ENCODE measurements at places on chromosomes 4 and X. TPM values are rescaled to one million over a fixed set of nuclear protein-coding genes. Genes with fewer than 3 reads are reported as not detected.

Gene PTPN13
- total RNA-seq: 56.0 TPM

Gene GATA1
- not detected for total RNA-seq

- H3K27me3 ChIP-seq: peaks cover 7% of the 10 kb centered on the region
- no peak overlapping the region for H3K4me3 ChIP-seq
- no peak for DNase-seq
- no peak overlapping the region for H3K27ac ChIP-seq
These were observed 15.8 kb downstream of the LEF1 start for GRCh38 chr4:108152980-108153379.

GRCh38 chrX:142483965-142484364 is 278.9 kb upstream of the MAGEC2 start:
- no peaks in the 10 kb centered on the region for H3K36me3 ChIP-seq
- no peak overlapping the region for H3K4me3 ChIP-seq
- no peaks in the 10 kb centered on the region for H3K27me3 ChIP-seq

DNA sequence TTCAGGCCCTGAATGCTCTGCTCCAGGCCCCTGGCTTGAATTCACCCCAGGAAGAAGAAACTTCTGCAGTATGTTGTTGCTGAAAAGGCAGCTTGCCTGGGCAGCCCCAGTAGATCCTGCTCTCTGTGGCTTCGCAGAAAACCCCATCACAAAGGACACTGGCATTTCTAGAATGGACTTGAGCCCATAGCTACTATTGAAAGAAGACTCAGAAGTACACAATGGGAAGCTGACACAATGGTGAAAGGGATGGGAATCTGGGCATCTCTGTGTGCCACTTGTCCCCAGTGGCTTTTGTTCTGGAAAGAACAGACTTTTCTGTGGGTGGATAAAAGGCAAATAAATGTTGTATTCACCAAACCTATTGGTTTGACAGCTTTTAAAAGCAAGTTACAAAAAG is 67.4 kb upstream of the SCML1 start:
- H3K27me3 ChIP-seq: no peaks in the 10 kb centered on the region
- no peak overlapping the region for H3K4me3 ChIP-seq
- no peaks in the 10 kb centered on the region for H3K36me3 ChIP-seq
- H3K27ac ChIP-seq: no peak overlapping the region

DNA sequence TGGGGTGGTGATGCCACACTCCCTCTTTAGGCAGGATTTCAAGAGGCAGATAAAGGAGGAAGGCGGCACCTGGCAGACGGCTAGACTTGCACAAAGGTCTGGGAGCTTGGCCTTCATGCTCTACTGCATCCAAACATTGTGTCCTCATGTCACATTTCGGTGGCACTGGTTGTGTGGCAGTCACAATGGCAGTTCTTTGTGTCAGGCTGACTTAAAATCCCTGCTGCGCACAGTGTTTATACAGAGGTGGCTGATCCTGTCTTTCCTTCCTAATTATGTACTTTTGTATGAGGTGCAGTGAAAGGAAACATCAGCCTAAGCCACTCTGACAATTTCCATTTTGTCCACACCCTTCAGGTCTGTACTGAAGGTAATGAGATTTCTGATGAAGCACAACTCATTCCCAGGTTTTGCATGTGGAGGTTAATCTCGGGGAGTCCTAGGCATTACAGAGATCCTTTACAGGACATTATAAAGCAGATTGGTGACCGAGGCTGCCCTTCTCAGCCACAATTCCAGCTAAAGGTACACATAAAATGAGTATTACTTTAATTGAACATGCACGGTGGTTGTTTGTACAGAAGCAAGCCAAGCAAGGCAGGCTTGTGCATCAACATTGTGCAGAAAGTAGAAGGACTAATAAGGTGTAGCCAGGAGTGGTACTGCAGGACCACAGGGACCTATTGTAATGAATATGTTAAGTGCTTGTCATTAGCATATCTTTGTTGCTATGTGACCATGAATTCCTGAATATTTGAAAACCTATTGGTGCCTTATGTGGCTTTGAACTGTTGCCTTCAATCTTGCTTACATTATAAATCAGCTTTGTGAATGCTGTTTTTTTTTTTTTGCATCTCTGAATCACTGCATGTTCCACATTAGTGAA is 147.6 kb downstream of the STK32B start:
- H3K27ac ChIP-seq: no peak overlapping the region
- H3K27me3 ChIP-seq: no peaks in the 10 kb centered on the region
- no peak overlapping the region for H3K4me3 ChIP-seq

DNA sequence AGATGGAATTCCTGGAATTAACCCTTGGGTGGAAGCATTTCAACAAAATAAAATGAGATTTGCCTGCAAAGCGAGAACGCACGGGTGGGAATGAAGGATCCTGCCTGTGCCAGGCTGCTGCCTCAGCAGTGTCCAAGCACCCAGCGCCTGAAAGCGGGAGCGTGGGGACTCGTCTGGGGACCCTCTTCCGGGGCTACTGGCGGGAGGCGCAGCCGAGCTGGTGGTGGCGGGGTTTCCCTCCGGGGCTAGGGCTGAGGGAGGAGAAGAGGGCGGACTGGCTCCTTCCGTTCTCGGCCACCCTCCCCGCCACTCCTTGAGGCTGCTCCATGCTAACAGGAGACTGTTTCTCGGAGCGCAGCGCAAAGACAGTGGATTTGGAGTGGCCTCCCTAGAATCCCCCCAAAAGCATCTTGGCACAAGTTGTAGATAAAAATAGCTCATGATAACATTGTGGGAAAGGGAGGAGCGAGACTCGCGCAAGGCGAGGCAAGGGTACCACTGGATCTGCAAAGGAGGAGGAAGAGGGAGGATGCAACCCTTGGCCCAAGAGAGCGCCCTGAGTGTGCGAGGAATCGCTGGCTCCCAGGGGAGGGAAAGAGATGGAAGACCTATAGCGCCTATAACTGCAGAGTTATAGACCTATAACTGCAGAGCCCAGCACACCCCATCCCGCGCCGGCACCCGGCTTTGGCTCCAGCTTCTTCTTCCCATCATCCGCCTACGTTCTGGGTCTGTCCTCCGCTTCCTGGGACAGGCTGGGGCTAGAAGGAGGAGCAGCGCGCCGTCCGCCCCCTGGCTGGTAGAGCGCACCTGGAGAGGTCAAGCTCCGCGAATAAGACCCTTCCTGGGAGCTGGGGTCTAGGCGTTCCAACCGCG is 1.3 kb downstream of the HS3ST1 start:
- no peak for DNase-seq
- no peak overlapping the region for H3K4me3 ChIP-seq
- H3K27me3 ChIP-seq: no peaks in the 10 kb centered on the region
- no peaks in the 10 kb centered on the region for H3K4me1 ChIP-seq

GRCh38 chr4:42543762-42544161 is 113.1 kb downstream of the ATP8A1 start:
- H3K4me3 ChIP-seq: no peak overlapping the region
- no peaks in the 10 kb centered on the region for H3K4me1 ChIP-seq

GRCh38 chr4:173171098-173171497 is 2.5 kb downstream of the GALNT7 start:
- DNase-seq: peak; percentile 25
- peak overlapping the region; percentile 91 for H3K4me3 ChIP-seq
- no peaks in the 10 kb centered on the region for H3K36me3 ChIP-seq
- H3K27ac ChIP-seq: no peak overlapping the region
- H3K27me3 ChIP-seq: no peaks in the 10 kb centered on the region

- H3K27me3 ChIP-seq: peaks cover 2% of the 10 kb centered on the region
- no peak overlapping the region for H3K4me3 ChIP-seq
- H3K27ac ChIP-seq: no peak overlapping the region
- H3K4me1 ChIP-seq: peaks cover 9% of the 10 kb centered on the region
- no peak for DNase-seq
- H3K36me3 ChIP-seq: no peaks in the 10 kb centered on the region
These were observed 341.8 kb upstream of the GALNT7 start for GRCh38 chr4:172826861-172827260.

DNA sequence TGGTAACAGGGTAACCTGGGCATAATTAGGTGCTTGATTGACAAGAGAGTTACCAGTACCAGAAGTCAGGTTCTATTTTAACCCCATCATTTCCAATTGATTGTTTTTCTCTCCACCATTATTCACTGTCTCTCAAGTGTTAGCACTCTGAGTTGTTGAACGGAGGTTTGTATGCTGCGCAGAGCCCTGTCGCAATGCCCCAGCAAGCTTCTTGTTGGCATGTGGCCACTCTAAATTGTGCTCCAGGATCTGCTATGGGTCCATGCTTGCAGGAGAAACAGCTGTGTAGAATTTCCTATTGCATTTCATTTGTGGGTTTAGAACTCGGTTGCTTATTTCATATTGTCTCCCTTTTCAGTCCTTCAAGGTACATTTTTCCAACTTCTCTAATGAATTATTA is 98.2 kb downstream of the KLHL8 start:
- no peak overlapping the region for H3K4me3 ChIP-seq
- peaks cover 28% of the 10 kb centered on the region for H3K36me3 ChIP-seq
- no peaks in the 10 kb centered on the region for H3K27me3 ChIP-seq
- H3K4me1 ChIP-seq: peaks cover 22% of the 10 kb centered on the region
- H3K27ac ChIP-seq: no peak overlapping the region
- DNase-seq: no peak

Measured in HFFc6 (cell line).